ENCODE measurements at places on chromosomes 3 and 15. TPM values are rescaled to one million over a fixed set of nuclear protein-coding genes. Genes with fewer than 3 reads are reported as not detected.

The CNTN3 gene
- total RNA-seq = 1.6 TPM

The SLC12A1 gene
- not detected for total RNA-seq

GRCh38 chr3:124883766-124884473, 3.2 kb downstream of the ITGB5 start:
- peaks cover 27% of the 10 kb centered on the region for H3K4me1 ChIP-seq
- H3K27me3 ChIP-seq = no peaks in the 10 kb centered on the region
- no peak overlapping the region for H3K4me3 ChIP-seq
- H3K27ac ChIP-seq = no peak overlapping the region
- no peaks in the 10 kb centered on the region for H3K36me3 ChIP-seq

DNA sequence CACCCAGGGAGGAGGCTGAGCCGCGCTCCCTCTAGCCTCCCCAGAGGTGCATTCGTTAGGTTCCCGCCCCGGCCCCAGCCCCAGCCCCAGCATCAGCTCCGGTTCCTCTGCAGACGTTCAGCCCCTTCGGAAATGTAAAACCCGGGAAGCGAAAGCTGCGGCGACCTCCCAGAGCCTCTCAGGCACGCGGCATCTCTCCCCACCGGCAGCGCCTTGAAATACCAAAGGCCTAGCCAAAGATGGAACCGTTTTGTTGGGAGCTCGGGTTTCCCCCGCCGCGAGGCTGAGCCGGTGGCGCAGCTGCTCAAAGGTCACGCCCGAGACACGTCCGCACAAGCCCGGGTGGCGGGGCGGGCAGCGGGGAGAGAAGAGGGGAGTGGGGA, 77.8 kb upstream of the HES1 start:
- no peak overlapping the region for H3K27ac ChIP-seq
- no peaks in the 10 kb centered on the region for H3K36me3 ChIP-seq
- no peaks in the 10 kb centered on the region for H3K27me3 ChIP-seq

DNA sequence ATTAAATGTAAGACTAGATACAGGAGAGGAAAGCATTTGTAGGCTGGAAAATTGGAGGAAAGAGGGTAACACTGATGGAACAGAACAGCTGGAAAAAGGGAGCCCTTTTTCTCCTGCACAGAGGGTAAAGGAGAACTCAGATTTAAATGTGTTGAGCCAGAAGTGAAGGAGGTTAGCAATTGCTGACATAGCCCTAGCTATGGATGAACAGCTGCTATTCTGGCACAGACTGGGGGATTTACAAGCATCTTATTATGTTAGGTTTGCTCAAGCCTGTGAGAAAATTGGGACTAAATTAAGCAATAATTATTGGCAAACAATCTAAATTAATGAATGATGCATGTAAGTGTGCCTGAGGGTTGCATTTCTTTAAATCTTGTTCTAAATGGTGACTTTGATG, 40.6 kb upstream of the PRR20G start:
- no peaks in the 10 kb centered on the region for H3K4me1 ChIP-seq
- no peak overlapping the region for H3K27ac ChIP-seq
- H3K36me3 ChIP-seq = no peaks in the 10 kb centered on the region
- no peak for DNase-seq
- no peaks in the 10 kb centered on the region for H3K27me3 ChIP-seq

DNA sequence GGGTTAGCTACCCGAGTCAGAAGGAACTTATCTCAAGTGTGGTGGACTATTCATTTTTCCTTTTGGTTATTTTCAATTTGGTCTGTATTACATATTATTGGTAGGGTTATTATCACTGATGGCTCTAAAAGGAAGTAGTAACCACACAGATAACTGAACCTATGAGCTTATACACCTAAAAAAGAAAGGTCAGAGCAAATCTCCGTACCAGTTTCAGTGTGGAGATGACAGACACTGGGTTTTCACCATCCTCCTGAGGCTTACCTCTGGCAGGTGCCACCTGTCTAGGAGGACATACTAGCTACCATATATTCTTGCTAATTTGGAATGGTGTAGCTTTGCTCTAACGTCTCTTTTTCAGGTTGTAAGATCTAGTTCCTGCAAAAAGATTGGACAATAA, 10.2 kb downstream of the GAP43 start:
- no peak overlapping the region for H3K27ac ChIP-seq
- H3K4me3 ChIP-seq = no peak overlapping the region
- H3K4me1 ChIP-seq = no peaks in the 10 kb centered on the region
- DNase-seq = no peak
